ENCODE measurements at places on chromosomes 1 and 21.

- DNase-seq = no peak
Measured at GRCh38 chr1:241090798-241091197, 266.2 kb downstream of the RGS7 start.

DNA sequence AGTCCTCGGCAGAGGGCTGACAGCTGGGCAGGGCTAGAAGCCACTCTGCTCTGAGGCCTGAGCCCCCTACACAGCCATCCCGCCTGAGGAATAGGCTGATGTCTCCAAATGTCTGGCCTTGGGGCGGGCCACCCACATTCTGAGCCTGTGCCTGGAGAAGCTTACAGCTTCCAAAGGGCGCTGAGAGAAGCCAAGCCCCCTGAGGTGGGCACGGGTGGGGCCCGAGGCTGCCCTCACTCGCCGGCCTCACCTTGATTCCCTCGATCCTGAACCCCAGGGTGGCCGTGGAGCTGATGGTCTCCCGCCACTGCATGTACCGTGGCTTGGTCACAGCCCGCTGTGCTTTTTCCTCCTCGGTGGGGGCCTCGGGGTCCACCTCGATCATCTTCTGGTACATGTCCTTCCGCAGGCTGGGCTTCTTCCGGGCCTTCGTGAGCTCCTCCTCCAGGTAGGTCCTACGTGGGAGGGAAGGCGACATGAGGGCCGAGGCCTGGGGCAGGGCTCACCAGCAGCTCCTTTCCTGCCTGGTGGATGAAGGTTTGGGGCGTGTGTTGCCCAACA is 93.2 kb downstream of the STUM start:
- no peak for DNase-seq

- DNase-seq = peak; percentile 4
Measured at GRCh38 chr1:71093938-71094337, 13.1 kb upstream of the ZRANB2 start.

DNA sequence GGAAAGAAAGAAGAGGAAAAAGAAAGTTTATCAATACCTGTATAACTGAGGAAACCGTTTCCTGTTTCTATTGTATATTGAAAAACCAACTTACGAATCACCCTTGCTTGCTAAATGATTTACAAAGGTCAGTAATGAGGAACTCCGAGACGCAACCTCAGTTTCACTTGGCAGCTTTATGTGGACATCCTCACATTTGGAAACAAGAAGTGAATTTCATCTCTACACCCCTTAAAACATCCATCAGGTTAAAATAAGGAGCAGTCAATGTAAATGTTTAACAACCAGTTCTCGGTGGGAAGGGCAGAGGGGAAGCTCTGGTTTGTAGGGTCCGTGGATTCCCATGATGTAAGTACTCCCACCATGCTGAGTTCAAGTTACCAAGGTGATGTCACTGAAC is 481.7 kb upstream of the RUNX1 start:
- no peak for DNase-seq

- peak; percentile 32 for DNase-seq
Measured at GRCh38 chr1:27166351-27166802, 11.5 kb upstream of the SLC9A1 start.

GRCh38 chr1:205262731-205263171 is 35.0 kb downstream of the TMCC2 start:
- no peak for DNase-seq

- DNase-seq = no peak
Measured at GRCh38 chr21:16519644-16520043, 789.9 kb downstream of the USP25 start.

DNA sequence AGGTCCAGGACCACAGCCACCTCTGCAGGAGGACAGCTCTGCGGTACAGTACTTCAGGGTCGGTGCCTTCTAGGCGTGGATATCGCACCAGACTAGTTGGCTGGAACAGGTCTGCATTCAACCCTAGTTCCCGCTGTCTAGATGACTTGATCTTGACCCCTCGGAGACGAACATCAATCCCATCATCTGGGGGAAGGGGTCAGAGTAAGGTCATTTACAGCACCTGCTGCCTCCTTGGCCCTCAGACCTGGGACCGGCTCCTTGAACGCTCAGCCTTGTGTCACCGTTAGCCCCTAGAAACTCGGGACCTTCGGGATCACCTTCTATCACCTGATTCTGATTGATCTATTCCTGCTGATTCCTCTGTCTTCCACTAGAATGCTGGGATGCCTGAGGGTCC is 2.6 kb downstream of the HECTD3 start:
- no peak for DNase-seq

GRCh38 chr1:197923038-197923437 is 5.9 kb downstream of the LHX9 start:
- DNase-seq = no peak
